ENCODE measurements at places on chromosomes 1 and 21.

GRCh38 chr1:32618673-32619221 is 31.6 kb downstream of the ZBTB8OS start:
- peak; percentile 42 for DNase-seq

GRCh38 chr1:14531519-14531918 is 67.0 kb upstream of the KAZN start:
- no peak for DNase-seq

GRCh38 chr1:36522461-36523229 is 39.9 kb upstream of the CSF3R start:
- DNase-seq, result no peak

DNA sequence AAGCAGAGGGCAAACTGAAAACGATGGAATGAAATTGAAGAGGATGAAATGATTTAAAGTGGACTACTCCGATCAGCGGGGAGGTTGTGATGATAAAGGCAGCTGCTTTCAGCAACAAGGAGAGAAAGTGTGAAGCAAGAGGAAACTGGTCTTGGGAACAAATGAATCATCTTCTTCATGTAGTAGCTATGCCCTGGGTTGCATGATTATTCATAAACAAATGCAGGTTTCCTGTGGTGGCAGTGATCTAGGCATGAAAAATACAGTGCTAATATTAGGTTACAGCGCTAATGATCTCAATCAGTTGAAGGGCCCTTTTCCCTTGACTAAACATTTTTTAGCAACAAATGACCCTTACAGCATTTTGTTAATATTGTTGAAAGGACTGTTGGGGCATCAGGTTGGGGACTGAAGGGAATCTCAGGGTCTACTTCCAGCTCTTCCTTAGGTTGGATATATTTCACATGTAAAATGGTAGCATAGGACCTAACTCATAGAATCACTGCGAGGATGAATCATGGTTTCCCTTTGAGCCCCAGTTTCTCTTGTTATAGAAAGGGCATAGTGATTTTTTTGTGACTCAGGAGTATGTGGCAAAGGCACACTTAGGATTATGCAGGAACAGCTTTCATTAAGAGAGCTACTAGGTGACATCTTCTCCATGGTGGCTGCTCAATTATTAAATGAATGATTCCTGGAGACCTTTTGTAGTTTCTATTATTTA is 1.9 kb upstream of the ZFYVE9 start:
- peak; percentile 85 for DNase-seq

- no peak for DNase-seq
Observed at GRCh38 chr1:156367383-156368156, 1.4 kb upstream of the RHBG start.

GRCh38 chr21:43733529-43734071 is 14.7 kb downstream of the PDXK start:
- DNase-seq, result no peak

- DNase-seq, result peak; percentile 53
Observed at GRCh38 chr1:44786138-44786840, 1.7 kb downstream of the BEST4 start.

GRCh38 chr1:156602557-156602993 is 1.3 kb upstream of the GPATCH4 start:
- DNase-seq, result peak; percentile 52

DNA sequence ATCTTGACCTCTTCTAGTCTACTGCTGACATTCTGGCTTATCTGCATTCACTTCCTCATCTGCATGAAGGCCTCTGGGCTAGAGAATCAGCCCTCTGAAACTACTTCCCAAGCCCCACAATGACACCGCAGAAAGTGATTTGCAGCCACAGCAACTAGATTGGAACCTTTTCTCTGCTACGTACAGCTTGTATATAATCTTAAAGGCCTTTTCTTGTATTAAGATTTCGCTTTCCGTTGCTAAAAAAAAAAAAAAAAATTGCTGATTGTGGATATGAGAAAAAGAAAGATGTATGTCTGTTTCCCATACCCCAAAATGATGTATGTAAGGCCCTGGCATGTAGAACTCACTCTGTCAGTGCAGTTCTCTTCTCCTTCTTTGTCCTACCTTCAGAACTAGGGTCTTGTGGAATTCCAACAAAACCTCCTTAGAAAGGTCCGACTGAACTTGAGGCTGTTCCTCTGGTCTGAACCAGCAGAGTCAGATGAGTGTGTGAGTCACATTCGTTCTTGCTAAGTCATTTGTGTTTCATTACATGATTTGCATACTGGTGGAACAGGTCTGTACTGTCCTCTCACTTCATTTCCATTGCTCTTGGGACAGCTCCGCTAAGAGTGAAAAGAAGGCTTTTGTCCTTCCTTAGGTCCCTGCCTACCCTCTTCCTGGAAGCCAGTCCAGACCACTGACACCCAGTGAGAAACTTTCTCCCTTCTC is 62.7 kb downstream of the PLPP3 start:
- peak; percentile 45 for DNase-seq

DNA sequence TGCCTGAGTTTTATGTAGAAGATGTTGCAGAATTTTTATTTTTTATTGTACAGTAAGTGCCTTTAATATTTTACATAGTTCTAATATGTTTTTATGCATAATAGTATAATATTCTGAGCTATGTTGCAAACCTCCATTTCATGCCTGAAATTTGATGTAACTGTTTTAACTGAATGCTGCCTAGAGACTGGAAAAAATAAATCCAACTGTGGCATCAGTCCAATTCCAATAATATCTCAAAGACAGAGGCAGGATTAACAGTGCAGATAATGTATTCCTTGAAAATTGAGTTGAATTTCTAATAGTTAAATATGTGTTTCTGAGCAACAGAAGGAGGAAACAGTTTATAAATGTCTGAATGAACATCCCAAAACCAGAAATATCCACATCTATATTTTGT is 61.1 kb upstream of the KIF1B start:
- DNase-seq, result no peak

DNA sequence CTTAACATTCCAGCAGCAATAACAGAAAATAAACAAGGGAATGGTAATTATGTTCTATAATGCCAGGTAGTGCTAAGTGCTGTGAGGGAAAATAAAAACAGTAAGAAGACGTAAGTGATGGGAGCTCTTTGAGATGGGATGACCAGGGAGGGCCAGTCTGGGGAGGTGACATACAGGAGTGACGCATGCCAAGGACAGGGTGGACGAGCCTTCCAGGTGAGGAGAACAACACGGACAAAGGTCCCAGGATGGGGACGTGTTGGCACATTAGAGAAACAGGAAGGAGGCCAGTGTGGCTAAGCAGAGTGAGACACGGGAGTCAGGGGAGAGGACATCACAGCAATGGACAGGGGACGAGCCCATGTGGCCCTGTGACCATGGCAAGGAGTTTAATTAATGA is 11.7 kb upstream of the LRRC52 start:
- DNase-seq, result no peak

DNA sequence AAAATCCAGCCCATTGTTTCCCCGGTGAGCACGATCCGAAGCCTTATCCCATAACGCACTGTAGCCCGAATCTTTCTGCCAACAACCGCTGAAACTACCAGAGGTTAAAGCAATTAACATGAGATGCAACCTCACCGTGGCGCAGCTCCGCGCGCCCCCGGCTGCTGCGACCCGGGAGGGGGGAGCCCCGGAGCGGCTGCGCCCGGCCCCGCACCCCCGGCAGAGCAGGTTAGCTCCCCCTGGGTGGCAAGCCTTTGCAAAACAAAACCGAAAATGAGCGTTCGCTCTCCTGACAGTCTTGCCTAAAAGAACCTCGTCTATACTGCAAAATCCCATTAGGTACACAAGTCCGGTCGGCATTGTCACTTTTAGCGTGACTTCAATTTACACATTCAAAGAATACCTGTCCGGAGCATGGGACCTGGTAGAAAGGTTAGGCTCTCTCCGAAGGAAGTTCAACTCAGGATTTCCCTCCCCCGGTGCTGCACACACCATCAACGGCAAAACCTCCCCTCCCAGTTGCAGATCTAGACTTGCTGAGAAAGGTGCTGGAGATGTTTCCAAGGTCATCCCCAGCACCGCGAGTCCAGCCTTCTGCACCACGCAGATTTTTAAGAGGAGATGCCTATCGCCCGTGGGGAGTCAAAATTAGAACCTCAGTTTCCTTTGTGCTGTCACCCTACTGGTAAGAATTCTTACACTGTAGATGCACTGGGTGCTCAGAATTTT is 107.5 kb downstream of the ZNF281 start:
- DNase-seq, result peak; percentile 65

DNA sequence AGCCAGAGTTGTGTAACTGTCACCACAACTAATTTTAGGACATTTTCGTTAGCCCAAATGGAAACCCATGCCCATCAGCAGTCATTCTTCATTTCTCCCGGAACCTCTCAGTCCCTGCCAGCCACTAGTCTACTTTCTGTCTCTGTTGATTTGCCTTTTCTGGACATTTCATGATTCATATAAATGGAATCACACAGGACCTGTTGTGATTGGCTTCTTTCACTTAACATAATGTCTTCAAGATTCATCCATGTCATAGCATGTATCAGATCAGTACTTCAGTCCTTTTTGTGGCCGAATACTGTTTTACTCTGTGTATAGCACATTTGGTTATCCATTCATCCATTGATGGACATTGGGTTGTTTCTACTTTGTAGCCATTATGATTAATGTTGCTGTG is 7.1 kb downstream of the SLC66A1 start:
- peak; percentile 70 for DNase-seq

DNA sequence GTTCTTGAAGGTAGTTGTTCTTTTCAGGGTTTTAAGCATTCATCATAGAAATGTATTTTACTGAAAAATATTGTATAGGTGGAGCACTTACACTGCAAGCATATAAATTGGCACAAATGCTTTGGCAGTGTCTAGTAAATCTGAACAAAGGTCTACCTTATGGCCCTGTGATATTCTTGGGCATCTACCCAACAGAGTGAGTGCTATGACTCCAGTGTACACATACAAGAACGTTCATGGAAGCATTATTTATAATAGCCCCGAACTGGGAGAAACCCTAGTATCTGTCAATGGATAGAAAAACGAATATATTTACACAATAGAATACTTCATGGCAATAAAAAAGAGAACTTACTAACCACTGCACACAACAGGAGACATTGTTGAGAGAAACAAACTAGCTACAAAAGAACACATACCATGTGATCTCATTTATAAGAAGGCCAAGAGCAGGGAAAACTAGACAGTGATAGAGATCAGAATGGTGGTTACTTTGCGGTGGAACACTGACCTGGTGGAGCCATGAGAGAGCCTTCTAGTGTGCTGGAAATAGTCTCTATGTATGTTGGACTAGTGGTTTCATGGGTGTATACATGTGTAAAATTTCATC is 96.0 kb downstream of the MAB21L3 start:
- DNase-seq, result no peak

- DNase-seq, result no peak
Observed at GRCh38 chr1:248183996-248184395, 9.4 kb downstream of the OR2M2 start.
